Fibroblast of lung (primary cell): ENCODE measurements at places on chromosomes 6 and 20.

DNA sequence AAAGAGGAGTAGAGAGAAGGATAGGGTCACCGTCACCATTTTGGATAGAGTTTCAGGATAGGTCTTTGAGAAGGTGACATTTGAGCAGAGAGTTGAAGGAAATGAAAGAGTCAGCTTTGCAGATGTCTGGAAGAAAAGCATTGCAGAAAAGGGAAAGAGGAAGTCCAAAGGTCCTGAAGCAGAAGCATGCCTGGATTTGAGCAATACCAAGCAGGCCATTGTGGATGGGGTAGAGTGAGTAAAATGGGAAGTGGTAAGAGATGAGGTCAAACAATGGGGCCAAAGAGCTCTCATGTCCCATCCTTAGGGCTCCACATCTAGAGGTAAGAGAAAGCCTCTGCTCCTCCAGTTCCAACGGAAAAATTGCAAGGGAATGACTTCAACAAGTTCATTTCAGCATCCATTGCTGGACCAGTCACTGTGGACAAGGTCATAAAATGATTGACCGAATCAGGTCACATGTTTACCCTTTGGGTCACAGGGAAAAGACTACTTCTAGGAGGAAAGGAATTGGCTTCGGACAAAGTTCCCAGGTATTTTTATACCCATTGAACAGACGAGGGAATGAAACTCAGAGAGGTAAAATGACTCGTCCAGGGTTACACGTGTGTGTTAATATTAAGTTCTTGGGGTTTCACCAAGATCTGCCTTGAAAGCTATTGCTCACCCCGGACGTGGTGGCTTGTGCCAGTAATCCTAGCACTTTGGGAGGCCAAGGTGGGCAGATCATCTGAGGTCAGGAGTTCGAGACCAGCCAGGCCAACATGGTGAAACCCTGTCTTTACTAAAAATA lies 6.6 kb upstream of the SAMHD1 start:
- no peak for DNase-seq

DNA sequence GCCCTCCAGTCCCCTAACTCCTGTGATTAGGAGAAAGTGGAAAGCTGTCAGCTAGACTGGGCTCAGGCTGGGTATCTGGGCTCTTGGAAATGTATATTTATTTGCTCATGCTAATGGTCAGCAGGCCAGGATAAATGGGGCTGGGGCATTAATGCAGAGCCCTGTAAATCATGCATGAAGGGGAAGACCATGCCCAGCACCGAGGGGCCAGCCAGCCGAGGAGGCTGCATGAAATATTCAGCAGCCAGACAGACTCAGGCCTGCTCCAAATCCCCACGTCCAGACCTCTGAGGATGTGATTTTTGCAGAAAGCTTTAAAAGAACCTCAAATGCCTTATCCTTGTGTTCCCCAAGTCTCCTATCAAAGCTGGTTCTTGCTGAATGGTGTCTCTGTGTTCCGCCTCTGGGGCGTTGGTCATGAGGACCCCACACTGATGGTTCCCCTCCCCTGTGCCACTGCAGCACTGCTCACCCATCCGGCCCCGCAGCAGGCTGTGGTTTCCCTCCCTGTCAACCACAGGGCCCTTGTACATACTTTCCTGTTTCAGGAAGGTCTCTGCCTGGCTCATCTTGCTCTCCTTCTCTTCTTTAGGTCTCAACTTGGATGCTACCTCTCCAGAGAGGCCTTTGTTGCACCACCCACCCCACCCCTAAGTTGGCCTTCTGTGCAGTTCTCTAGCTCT lies 358.4 kb downstream of the CDH26 start:
- no peak for DNase-seq

DNA sequence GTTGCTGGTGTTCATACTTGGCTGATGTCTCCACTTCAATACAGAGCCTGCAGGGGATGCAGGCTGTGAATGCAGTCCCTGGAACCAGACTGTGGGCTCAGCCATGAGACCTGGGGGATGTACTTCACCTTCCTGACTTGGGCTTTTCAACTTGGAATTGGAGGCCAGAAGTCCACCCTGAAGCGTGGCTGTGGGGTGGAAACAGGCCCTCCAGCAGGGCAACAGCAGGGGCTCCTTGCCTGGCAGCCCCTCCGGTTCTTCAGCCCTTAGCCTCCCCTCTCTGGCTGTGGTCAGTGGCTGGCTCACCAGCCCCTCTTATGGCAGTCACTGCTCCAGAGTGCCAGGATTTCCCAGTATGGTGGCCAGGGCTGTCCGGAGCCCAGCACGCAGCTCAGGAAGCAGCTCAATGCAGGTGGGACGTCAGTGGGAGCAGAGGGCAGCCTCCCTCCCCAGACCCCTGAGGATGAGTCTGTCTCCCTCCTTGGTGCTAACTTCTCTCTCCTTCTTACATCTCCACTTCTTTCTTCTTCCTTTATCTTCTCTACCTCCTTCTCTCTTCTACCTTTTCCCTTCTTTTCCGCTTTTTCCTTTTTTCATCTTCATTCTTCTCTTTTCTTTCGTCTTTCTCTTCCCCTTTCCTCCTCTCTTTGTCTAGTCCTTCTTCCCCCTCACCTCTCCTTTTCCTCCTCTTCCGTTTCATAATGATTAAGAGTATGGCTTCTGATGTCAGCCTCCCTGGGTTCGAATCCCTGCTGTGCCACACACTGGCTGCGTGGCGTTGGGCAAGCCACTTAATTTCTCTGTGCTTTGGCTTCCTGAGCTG lies 45.3 kb downstream of the SLC52A3 start:
- DNase-seq = no peak

- peak; percentile 56 for DNase-seq
Measured at GRCh38 chr6:14228571-14228970, 111.0 kb downstream of the CD83 start.

GRCh38 chr20:59825944-59826759 lies 107.3 kb downstream of the SYCP2 start:
- DNase-seq = no peak

- no peak for DNase-seq
Measured at GRCh38 chr6:117263353-117263927, 1.9 kb upstream of the VGLL2 start.

DNA sequence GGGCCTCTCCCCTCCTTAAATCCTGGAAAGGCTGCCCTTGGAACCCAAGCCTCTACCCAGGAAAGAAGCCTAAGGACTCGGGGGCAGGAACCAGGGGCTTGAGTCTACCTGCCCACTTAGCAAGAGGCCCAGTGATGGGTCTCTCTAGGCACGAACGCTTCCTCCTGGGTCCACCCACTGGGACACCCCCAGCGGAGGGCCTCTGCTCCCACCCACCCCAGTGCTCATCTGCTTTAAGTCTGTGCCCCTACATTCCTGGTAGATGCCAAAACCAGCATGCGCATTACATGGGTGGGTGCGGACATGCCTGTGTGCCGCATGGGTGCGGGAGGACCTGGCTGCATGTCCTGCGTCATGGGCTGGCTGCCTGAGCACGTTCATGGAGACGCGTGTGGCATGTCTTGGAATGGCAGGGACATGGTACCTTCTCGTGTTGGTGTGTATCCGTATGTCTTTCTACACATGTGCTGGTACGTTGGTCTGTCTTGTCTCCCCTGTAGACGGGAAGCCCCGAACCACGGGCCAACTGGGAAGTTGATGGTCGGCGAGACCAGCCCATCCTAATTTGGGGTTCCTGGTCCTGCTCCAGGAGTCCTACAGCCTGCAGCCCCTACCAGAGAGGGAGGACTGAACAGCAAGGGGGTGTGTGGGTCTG lies 29.3 kb downstream of the SNPH start:
- DNase-seq = no peak

- peak; percentile 91 for DNase-seq
Measured at GRCh38 chr6:11613858-11614257, 76.3 kb downstream of the TMEM170B start.

DNA sequence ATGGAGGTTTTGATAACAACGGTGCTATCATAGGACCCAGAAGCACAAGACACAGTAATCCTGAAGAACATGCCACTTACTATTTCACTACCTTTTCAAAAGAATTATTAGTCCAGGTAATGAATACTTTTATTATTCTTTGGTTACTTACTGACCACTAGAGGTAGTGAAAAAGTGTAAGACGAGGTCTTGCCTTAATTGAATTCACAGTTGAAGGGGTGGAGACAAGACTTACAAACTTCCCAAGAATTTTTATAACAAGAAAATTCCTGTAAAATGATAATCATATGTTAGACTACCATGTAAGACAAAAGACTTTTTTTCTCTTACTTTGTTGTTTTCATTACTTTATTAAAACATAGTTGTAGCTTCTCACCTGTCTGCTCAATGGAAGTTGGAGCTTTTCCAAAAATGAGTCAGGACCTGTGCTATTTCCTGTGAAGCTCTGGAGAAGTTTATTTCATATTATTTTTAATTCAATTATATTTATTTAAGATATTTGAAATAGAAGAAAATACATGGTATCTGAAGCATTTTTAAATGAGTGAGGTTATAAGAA lies 52.4 kb downstream of the DOP1A start:
- peak; percentile 19 for DNase-seq

- DNase-seq = no peak
Measured at GRCh38 chr6:108903796-108904195, 55.6 kb downstream of the ARMC2 start.

DNA sequence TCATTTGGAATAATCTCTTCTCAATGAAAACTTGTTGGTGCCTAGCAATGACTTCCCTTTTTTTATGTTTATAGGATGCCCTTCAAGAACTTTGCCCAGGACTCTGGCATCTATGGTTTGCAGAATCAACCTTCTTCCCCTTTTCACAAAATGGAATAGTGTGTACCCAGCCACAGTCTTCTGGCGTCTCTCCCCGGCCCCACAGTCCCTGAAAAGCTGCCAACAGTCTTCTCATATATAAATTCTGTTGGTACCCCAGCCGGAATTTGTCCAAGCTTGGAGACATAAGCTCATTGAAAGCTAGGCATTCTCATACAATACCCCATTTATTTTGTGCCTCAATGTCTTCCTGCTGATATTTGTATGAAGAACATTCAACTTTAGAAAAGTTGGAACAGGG lies 26.4 kb upstream of the MCM3 start:
- DNase-seq = no peak

- no peak for DNase-seq
Measured at GRCh38 chr6:166848979-166849748, 107.2 kb downstream of the RNASET2 start.

DNA sequence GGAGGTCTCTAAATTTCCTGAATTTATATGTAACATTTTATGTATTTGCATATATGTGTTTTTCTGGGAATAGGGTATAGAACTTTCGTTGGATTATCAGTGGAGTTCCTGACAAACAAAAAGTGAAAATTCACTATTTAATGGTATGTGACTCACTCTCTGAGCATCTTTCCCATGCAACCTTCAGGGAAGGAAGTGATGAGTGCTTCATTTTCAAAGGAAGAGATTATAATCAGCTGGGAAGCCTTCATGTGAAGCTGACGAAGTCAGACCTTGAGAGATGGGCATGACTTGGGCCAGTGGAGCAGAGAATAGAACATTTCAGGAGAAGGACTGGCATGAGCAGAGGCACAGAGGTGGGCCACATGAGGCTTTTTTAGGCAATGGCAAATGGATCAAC lies 72.7 kb downstream of the FAXC start:
- DNase-seq = peak; percentile 30

GRCh38 chr6:37511910-37512399 lies 12.3 kb upstream of the CCDC167 start:
- DNase-seq = no peak

GRCh38 chr20:57435498-57436222 lies 44.5 kb downstream of the RBM38 start:
- no peak for DNase-seq

DNA sequence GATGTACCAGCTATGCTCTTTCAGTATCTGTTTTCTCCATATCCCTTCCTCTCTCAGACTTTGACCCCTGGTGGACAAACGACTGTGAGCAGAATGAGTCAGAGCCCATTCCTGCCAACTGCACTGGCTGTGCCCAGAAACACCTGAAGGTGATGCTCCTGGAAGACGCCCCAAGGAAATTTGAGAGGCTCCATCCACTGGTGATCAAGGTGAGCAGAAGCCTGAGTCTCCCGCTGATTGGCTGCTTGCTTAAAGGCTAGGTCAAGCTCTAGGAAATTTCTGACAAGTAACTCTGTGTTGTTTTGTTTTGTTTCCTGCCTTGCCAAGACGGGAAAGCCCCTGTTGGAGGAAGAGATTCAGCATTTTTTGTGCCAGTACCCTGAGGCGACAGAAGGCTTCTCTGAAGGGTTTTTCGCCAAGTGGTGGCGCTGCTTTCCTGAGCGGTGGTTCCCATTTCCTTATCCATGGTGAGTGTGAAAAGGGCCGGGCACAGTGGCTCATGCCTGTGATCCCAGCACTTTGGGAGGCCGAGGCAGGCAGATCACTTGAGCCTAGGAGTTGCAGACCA lies 28.6 kb downstream of the C6orf89 start:
- DNase-seq = peak; percentile 34

DNA sequence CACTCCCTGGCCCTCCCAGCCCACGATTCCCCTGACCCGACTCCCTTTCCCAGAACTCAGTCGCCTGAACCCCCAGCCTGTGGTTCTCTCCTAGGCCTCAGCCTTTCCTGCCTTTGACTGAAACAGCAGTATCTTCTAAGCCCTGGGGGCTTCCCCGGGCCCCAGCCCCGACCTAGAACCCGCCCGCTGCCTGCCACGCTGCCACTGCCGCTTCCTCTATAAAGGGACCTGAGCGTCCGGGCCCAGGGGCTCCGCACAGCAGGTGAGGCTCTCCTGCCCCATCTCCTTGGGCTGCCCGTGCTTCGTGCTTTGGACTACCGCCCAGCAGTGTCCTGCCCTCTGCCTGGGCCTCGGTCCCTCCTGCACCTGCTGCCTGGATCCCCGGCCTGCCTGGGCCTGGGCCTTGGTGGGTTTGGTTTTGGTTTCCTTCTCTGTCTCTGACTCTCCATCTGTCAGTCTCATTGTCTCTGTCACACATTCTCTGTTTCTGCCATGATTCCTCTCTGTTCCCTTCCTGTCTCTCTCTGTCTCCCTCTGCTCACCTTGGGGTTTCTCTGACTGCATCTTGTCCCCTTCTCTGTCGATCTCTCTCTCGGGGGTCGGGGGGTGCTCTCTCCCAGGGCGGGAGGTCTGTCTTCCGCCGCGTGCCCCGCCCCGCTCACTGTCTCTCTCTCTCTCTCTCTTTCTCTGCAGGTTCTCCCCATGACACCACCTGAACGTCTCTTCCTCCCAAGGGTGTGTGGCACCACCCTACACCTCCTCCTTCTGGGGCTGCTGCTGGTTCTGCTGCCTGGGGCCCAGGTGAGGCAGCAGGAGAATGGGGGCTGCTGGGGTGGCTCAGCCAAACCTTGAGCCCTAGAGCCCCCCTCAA lies at the start of gene LTA:
TSS of gene LTA (plus strand) at position 249 of the 871 bp plus-strand sequence. CDS start at position 703, 454 bp downstream.
- DNase-seq = no peak

DNA sequence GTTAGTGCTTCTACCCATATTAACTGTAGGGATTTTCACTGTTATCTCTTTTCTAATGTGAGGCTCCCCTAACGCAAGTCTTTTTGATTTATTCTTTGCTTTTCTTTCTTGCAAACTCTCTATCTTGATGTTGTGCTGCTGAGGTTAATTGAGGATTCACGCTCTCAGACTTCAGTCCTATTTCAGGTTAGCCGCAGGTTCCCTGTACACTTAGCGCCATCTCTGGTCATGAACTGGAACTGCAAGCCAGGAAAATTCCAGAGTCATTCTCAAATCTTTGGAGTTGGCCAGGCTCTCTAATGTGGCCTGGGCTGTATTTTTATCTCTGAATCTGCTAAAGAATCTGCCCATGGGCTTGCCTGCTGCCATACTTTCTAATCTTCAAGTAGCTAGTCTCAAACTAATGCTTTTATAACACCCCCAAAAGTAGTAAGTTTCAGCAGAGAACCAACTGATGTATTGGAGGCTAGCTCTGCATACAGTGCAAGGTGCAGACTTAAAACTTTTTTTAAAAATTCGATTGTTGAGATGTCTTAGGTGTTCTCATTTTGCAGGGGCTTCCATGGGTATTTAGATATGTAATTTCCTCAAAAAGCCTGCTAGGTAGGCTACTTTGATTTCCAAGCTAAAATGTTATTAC lies 91.1 kb upstream of the OPRM1 start:
- DNase-seq = no peak

GRCh38 chr6:84411060-84411629 lies 183.7 kb upstream of the CEP162 start:
- DNase-seq = peak; percentile 76
